ENCODE measurements at places on chromosomes 2 and 18.

DNA sequence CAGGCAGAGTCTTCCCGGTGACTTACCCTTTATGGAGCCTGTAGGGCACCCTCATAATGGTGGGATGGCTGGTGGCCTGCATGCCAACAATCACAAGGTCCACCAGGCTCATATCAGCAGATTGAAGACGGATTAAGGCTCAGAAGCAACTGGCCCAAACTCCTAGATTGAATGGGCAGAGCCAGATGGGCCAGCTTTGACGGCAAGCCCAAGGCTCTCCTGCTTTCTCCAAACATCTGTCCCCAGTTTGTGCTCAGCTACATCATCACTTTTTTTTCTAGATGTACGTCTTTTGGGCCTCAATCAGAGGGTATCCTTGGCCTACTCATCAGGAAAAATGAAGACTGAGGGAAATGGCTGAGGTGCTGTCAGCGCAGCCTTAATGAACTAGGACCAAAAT, 114.6 kb downstream of the VIT start:
- no peak for DNase-seq

- no peak for DNase-seq
These were observed 103.5 kb downstream of the DNER start for GRCh38 chr2:229610872-229611271.

GRCh38 chr2:41735006-41735405, 312.8 kb upstream of the PKDCC start:
- DNase-seq, result no peak

DNA sequence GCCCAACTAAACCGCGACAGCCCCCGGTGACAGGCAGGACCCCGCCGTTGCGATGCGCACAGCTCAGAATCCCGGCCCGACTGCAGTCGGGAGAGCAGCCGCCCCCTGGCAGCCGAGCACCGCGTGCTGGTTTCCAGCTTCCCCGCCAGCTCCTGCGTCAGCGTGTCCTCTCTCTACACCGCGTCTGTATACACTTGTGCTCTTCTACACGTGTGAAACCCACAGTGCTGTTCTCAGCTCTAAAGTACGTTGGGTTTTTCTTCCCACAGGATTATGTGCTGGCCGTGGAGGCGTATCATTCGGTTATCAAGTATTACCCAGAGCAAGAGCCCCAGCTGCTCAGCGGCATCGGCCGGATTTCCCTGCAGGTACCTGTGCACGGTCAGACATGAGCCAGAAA, 54.0 kb downstream of the ADI1 start:
- DNase-seq, result no peak

GRCh38 chr2:149164827-149165226, 126.3 kb downstream of the LYPD6B start:
- DNase-seq, result no peak

GRCh38 chr2:212727751-212728150, 189.1 kb upstream of the ERBB4 start:
- DNase-seq, result no peak

Measured in eye (tissue), 1 donor.